MCF 10A (cell line): ENCODE measurements at places on chromosomes 5 and 9. TPM values are rescaled to one million over a fixed set of nuclear protein-coding genes. Genes with fewer than 3 reads are reported as not detected.

The FBP1 gene
- not detected in 2 replicates for total RNA-seq

The GFPT2 gene
- total RNA-seq = 8.2 and 15.7 TPM in 2 replicates

The ZNF462 gene
- 45.7 and 47.2 TPM in 2 replicates for total RNA-seq

The PCDHB6 gene
- 0.19 and 0.22 TPM in 2 replicates for total RNA-seq

The CDO1 gene
- total RNA-seq = 0.42 and 0.44 TPM in 2 replicates

The SLC26A2 gene
- total RNA-seq = 44.1 and 56.2 TPM in 2 replicates

The PRRC2B gene
- 173 and 186 TPM in 2 replicates for total RNA-seq

The CCNI2 gene
- 0.12 and 0.16 TPM in 2 replicates for total RNA-seq

The IL3 gene
- not detected in 2 replicates for total RNA-seq

- DNase-seq = peak; percentile 29
Measured at GRCh38 chr5:72788866-72789505, 27.5 kb upstream of the TNPO1 start.

- no peak for DNase-seq
Measured at GRCh38 chr9:79688363-79688762, 116.6 kb downstream of the TLE4 start.

GRCh38 chr5:1827886-1828397 is 26.7 kb downstream of the NDUFS6 start:
- no peak for DNase-seq

DNA sequence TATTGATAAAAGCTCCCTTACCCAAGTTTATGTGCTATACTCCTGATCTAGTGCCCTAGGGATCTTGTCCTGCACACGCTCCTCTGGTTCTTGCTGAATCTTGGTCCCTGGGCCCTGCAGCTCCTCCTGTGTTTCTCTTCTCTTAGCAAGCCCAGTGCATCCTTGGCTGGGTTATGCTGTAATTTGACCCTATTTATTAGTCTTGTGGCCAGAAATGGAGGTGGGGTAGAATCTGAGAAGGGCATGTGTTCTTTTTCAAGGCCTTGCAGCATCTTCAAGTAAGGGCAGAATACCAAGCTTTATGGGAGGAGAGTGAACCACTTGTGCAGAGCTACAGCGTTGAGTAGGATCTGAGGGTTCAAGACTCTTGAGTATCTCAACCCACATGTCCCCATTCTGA is 366.8 kb downstream of the FAM170A start:
- peak; percentile 22 for DNase-seq

GRCh38 chr9:13915131-13915530 is 398.8 kb downstream of the NFIB start:
- DNase-seq = no peak

DNA sequence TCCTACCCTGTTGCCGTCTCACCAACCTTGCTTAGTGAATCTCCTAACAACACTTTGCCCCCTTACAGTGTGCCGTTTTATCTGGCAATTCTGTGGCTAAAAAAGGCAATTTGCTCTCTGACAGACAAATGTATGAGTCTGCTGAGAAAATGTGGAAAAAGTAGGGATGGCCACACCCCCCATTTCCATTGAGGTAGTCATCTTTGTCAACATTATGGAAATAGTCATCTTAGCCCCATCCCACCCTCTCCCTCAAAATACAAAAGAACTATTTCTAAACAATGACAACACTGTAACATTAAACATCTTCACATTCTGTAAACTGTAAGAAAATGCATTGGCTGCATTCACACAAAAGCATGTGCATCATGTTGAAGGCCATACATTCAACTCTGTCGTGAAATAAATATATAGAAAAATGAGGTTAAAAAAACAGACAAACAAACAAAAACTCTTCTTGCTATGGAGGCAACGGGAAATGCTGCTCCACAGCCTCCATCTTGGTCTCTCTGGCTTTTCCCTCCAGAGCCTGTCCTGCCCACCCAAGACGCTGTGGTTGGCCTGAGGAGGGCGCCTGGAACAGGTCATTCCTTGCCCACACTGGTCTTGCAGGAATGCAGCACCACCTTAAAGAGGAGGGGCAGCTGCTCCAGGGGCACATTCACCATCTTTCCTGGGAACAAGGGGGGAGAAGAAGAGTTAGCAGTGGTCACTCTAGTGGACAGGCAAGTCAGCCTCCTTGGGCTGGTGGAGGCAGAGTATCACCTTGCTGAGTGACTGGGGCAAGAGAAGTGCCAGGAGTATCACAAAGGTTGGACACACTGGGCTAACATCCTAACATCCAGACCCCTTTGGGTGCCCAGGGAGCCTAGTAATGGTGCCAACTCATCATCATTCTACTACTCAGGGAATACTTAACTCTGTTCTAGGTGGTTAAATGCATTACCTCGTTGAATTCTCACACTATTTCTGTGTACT is 15.2 kb upstream of the NR5A1 start:
- DNase-seq = no peak

- no peak for DNase-seq
Measured at GRCh38 chr9:137612741-137613142, 6.1 kb upstream of the EHMT1 start.

- DNase-seq = no peak
Measured at GRCh38 chr5:176875783-176876505, 23.2 kb downstream of the HK3 start.

GRCh38 chr5:14718778-14719177 is 54.3 kb downstream of the OTULIN start:
- DNase-seq = no peak

GRCh38 chr5:55983986-55984385 is 10.8 kb downstream of the IL6ST start:
- no peak for DNase-seq

GRCh38 chr9:132943651-132944293 is 644 bp downstream of the TSC1 start:
- no peak for DNase-seq

DNA sequence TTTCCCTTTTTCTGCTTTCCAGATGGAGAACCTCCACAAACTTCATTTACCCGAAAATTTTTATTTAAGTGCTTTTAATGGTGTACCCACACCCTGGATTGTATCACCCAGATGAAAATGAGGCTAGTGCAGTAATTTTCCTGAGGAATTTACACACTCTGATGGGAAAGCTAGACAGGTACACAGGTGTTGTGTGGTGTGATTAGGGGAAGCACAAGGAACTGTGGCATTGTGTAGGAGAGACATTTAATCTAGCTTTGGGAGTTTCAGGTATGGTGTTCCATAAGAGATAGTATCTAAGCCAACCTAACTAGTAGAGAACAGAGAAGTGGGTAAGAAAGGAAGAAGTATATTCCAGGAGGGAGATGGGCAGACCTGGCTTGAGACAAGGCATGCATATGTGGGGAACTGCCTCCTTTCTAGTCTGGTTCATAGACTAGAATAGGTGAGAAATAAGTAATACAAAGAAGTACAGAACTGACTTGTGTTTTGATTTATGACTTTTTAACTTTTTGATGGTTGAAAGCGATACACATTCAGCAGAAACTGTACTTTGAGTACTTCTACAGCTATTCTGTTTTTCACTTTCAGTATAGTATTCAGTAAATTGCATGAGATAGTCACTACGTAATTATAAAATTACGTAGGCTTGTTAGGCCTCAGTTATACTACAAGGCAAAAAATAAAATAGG is 22.9 kb upstream of the ROPN1L start:
- no peak for DNase-seq

GRCh38 chr9:110846215-110846614 is 177.6 kb downstream of the MUSK start:
- DNase-seq = no peak

DNA sequence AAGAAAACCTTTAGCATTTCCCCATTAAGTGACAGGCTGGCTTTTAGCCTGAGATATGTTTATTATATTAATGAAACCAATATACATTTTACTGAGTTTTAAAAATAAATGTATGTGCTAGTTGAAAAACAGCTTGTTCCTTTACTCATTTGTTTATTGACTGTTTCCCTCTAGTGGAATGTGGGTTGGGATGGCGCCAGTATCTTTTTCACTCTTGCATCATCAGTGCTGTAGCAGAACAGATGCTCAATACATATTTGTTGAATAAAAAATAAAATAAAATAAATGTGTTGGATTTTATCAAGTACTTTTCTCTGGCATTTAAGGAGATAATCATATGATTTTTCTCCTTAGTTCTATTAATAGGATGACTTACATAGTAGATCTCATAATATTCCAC is 43.0 kb downstream of the FSTL4 start:
- DNase-seq = peak; percentile 47

DNA sequence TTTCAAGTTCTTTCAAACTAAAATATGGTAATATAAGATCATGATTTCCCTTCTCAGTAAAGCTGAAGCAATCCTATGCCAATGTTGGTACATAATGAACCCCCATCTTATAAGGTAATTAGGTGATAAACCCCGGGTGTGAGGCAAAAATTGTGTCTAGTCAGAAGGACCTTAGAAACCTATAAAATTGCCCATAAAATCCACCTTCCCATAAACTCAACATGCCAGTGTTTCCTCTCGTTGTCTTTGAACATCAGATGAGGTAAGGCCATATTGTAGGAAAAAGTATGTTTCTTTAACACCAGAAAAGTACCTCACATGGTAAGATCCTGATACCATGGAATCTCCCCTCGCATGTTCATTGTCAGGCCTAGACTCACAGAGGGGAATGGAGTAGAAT is 43.3 kb downstream of the SNCAIP start:
- DNase-seq = no peak

GRCh38 chr5:22889720-22890119 is 36.6 kb upstream of the CDH12 start:
- peak; percentile 46 for DNase-seq

GRCh38 chr5:68534131-68534940 is 318.8 kb downstream of the PIK3R1 start:
- DNase-seq = no peak

- DNase-seq = peak; percentile 2
Measured at GRCh38 chr5:85484982-85485574, 1100.4 kb upstream of the EDIL3 start.

DNA sequence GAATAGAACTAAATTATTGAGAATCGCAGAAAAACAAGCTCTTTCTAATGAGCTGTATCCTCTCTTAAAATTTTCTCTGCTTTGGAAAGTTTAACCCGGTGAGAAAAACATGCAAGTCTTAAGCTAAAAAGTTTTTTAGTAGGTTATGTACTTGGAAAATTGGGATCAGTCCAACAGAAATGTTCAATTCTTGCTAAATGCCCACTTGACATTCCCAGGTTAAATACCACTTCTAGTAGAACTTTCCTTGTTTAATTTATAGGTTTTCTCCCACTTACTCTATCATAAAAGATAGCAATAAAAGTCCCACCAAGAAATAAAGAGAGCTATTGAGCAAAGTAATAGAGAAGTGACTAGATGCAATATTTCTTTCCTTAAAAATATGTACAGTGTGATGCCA is 157.1 kb downstream of the CCDC192 start:
- DNase-seq = no peak

GRCh38 chr5:148934895-148935400 is 108.5 kb downstream of the ADRB2 start:
- no peak for DNase-seq

DNA sequence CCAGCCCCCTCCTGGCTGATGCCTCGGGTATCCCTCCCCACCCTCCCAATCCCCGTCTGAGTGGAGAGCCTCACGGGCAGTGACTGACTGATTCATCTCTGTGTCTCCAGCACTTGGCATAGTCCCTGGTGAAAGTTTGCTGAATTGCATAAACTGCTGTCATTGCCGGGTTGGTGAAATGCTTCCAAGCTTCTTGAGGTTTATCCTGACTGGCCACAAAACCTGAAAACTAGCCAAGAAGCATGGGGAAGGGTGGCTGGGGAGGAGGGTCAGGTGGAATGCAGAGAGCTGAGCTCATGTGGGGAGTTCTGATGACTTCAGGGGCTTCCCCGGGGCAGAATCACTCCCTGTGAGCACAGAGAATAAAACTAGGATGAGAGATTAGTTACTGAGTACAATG is 56.9 kb upstream of the GGTA1 start:
- DNase-seq = peak; percentile 98

DNA sequence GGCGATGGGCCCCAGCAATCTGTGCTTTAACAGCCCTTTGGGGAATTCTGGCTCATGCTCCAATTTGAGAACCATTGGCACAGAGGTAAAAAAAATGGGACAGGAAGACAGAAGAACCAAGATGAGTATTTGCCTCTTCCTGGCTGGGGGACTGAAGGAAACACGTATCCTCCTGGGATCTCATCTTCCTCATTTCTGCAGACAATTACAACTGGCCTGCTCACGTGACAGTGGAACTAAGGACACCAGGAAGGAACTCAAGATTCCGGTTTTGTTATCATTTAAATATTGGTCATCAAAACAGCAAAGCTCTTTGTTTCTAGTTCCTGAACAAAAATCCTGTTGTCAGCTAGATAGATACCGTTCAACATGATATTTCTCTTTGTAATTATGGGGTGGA is 216.0 kb upstream of the DAP start:
- no peak for DNase-seq

GRCh38 chr9:136439481-136440408 is at the start of gene INPP5E:
Gene INPP5E, minus strand, starts transcription at chr9:136439845. Its CDS starts 426 bp downstream, at chr9:136439419.
- DNase-seq = peak; percentile 61

DNA sequence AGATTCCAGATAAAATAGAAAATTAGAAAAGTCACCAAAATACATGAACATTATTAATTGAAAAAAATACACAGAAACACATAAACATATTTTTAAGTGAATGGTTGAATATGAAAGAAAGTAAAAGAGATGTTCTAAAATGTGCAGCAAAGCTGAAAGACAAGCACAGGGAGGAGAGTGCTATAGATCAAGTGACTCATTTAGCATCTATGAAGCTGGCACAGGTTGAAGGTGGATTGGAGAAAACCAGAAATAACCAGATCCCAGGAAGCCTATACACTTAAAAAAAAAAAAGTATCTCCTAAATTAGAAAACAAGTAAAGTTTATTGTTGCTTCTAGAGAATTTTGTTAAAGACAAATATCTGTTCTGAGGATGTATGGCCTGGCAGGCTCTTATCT is 338.9 kb downstream of the CDH12 start:
- DNase-seq = peak; percentile 41

DNA sequence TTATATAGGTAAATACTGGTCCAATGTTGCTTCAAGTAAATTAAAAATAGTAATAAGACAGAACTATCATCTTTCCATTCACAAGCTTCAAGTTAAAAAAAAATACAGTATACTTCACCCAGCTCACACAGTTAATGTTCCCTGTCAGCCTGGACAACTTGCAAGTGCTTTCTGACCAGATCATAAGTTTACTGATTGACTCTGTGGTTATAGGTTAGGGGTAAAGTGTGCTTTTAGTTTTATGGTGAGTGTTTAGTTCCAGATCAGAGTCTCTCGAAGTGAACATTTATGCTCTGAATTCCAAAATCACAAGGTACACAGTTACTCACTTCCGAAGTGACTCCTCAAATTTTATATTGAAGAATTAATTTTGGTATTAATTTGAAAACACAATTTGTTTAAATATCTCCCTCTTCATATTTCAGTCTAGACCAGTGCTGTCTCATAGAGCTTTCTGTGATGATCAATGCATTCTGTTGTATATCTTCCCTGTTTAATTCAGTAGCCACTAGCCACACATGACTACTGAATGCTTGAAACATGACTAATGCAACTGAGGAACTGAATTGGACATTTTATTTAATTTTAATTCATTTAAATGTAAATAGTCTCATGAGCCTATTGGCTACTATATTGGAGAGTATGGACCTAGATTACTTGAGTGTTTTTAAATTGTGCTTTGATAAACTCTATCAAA is 90.7 kb downstream of the MEF2C start:
- DNase-seq = no peak

GRCh38 chr5:65026816-65027548 is 258.3 kb downstream of the CWC27 start:
- DNase-seq = no peak

GRCh38 chr5:157198277-157198986 is 17.8 kb downstream of the ITK start:
- DNase-seq = no peak
